ENCODE measurements at places on chromosomes 3 and 15.

- no peak for DNase-seq
Measured at GRCh38 chr3:17143893-17144664, 259.3 kb downstream of the PLCL2 start.

DNA sequence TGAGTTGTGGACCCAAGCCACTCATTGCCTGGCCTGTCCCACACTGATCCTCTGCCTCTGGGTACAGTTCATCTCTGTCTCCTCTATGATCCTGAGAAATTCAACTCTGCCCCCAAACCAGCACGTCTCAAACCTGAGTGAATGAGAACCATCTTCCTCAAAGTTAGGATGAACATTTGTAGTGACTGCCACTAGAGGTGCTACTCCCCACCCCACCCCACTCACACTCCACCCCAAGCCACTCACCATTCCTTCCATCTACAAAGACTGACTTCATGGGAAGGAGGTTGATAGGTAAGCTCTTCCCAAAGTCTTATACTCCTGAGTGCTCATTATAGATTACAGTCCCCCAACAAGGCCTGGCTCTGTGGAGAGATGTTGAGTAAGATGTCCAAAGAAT is 43.8 kb downstream of the NEK10 start:
- no peak for DNase-seq

DNA sequence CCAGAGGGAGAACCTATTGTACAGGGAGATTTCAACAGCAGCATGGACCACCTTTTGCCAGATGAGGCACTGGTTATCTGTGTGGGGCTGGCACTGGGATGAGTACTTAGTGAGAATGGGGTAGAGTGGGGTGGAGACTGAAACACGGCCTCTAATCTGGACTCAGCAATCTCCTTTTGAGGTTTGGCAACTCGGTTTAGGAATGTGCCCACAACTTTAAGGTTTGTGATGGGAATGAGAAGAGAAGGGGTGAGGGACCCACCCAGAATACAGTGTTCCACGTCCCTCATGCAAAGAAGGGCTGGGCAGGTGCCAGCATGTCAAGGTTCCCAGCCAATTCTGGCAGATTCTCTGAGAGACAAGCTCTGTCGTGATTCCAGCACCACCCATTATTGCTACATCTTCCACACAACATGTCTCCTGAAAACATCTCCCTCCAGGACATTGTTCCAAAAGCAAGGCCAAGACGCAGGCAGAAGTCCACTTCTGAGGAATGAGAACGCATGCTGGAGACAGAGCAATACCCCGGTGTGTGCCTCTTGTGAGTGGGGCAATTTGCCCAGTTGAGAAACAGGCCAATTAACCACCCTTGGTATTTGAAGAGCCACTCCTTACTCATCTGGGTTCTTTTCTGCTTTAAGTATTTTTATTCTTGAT is 37.5 kb upstream of the CCR4 start:
- no peak for DNase-seq

GRCh38 chr3:40043444-40043755 is 234.0 kb downstream of the MYRIP start:
- DNase-seq = no peak

GRCh38 chr3:141940194-141940776 is 63.8 kb downstream of the ATP1B3 start:
- peak; percentile 53 for DNase-seq

DNA sequence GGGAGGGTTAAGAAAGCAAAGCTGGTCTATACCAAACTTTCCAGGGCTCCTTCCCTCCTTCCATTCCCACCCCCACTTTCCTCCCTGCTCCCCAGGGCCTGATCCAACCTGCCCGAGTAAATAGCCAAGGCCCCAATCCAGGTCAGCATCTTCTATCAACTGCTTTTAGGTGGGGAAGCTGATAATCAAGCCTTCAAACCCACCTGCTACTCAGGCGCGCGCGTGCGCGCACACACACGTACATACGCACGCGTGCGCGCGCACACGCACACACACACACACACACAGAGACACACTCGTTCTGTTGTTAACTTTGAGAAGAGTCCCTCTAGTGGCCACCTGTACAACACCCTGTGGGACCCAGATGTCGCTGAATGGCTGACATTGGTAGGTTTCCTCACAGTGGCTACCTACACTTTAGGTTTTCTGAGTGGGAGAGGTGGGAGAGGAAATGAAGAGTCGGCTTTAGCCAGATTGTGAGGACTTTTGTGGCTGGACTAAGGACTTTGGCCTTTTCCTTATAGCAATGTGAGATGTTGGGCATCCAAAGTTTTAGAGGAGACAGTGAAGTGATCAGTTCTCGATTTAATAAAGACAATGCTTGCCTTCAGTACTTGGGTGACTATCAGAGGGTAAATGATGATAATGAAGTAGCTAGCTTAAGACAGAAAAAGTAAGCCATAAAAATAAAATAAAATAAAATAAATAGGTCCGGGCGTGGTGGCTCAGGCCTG is 179.9 kb upstream of the C2CD4B start:
- DNase-seq = peak; percentile 8

GRCh38 chr3:159881208-159881607 is 107.4 kb upstream of the IL12A start:
- no peak for DNase-seq

DNA sequence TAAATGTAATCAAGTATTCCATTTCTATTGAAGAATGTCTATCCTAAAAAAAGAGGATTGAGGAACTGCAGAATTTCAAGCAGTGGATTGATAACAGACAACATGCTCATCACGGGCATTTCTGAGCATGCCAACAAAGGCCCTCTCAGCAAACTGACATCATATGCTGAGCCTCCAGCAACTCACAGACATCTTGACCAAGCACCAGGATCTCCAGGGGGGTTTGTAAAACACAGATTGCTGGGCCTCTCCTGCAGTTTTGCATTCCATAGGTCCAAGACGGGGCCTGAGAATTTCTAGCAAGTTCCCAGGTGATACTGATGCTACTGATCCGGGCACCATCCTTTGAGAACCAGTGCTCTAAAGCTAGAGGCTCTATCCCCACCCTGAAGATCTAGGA is 85.0 kb downstream of the FOXP1 start:
- no peak for DNase-seq

DNA sequence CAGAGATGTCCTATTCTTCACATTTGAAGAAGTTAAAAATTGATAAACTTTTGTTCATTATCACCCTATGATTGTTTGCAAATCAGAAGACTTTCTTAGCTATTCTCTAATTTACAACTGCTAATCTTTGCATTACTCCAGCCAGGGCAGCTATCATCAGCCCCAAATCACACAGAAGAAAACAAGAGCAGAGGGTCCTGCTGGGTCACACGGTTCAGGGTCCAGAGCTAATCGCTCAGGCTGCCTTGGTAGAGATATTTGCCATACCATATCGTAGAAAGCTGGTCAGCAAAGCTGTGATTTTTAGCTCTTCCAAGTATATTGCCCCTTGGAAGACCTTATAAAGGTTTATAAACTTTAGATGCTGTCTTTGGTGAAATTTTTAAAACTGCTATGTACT is 181.4 kb downstream of the MAGI1 start:
- DNase-seq = no peak

DNA sequence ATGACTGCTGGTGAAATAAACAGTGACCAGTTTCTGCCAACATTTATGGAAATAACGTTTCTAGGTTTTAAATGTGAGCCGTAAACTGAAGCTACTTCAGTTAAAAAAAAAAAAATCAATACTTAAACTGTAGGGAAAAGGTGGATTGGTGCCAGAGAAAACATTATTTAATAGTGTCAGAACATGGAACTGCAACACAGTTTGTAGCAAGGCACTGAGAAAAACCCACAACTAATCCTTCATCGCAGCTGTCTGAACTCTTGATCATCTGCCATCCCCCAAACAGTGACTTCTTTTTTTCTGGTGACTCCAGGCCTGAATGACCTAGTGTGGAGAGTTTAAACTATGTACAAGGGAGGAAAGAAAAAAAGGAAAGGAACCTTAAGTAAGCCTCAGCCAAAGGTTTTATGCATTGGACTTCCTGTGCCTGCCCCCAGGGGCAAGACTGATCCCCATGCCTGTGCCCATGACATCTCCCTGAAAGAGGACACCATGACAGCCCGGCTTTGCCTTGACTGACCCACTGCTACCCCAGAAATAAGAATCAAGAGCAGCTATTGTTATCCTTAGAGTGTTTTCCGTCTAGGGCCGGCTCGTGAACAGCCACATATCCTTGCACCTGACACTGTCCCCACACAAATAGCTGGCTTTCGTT is 33.1 kb downstream of the CRTAP start:
- no peak for DNase-seq

GRCh38 chr15:75921732-75922703 is 18.3 kb downstream of the FBXO22 start:
- DNase-seq = no peak

DNA sequence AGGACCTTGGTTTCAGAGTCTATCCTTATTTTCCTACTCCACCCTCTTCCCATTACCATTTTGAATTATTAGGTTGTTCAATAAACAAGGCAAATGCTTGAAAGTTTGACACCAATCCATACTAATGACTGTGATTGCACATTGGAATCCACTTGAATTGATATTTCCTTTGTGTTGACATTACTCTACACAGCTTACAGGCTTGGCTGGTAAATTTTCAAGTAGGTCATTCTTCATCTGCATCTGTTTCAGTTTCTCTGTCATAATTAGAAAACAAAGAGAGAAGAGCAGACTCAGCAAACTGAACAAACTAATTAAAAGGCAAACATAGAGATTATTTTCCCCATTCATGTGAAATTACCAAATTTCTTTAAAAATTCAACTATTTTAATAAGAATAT is 732.9 kb upstream of the BCHE start:
- DNase-seq = no peak

DNA sequence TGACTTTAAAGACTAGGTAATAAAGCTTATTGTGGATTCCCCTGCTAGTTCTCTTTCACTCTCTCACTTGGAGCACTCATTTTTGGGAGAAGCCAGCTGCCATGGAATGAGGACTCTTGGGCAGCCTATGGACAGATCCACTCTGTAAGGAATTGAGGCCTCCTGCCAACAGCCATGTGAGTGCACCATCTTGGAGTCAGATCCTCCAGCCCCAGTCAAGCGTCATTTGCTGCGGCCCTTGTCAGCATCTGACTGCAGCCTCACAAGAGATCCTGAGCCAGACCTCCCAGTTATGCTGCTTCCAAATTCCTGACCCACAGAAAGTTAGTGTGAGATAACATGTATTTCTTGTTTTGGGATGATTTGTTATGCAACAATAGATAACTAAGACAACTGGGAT is 101.9 kb downstream of the SEMA6D start:
- DNase-seq = no peak

GRCh38 chr15:93459396-93459795 is 370.4 kb upstream of the RGMA start:
- DNase-seq = no peak

GRCh38 chr15:63085289-63085688 is 36.4 kb upstream of the LACTB start:
- DNase-seq = no peak

DNA sequence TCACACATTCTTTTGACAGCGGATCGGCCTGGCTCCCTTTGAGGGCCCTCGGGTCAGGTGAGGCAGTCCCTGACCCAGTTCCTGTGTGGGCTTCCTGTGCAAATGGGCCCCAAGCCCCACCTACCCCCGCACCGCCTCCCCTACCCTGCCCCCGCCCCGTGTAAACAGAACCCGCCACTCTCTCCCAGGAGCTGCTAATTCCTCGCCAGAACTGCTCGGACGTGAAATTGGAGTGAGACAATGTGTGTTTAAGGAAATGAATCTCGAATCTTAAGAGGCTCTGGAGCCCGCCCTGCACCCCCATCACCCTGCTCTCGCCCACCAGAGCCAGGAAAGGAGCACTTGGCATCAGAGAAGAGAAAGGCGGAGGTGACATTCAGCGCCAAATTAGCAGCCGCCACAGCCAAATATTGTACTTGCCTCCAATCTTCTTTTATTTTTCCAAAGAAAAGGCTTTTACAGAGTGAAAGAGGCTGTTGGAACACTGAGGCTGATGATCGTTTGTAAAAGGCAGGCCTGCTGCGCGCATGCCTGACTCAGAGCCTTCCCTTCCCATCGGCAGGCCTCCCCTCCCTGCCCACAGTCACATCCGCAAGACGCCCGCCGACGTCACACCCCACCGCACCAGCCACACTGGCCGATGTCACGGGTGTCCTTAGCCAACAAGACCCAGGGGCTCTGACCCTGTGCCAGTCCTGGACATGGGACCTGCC is 53.1 kb downstream of the CACNA2D2 start:
- DNase-seq = peak; percentile 14

GRCh38 chr3:124277144-124277890 is 285.4 kb upstream of the ROPN1 start:
- no peak for DNase-seq

DNA sequence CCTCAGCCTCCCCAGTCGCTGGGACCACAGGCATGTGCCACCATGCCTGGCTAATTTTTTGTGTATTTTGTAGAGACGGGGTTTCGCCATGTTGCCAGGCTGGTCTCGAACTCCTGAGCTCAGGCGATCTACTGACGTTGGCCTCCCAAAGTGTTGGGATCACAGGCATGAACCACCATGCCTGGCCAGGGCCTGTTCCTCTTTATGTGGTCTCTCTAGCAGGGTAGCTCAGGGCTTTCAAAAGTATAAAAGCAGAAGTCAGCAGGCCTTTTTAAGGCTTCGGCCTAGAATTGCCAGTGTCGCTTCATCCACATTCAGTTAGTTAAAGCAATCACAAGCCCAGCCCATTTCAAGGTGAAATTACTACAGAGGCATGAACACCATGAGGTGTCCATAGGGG is 7.6 kb downstream of the VHL start:
- DNase-seq = no peak

DNA sequence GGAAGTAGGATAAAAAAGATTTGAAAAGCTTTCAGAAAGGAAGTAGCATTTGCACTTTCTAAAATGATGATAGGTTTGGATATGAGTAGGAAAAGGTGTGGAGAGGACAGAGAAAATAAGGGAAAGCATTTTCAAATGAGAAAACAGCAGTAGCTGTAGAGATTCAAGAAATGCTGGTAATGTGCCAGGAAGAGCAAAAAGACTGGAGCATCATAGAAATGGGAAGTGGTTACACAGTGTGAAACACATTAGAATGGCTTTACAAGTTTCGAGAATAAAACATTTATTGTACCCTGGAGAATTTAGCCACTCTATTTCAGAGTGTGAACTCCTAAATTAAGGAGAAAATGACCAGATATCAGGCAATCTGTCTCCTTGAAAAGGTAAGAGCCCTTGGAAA is 108.3 kb upstream of the CHL1 start:
- no peak for DNase-seq

- no peak for DNase-seq
Measured at GRCh38 chr3:187880441-187880840, 135.2 kb upstream of the BCL6 start.

DNA sequence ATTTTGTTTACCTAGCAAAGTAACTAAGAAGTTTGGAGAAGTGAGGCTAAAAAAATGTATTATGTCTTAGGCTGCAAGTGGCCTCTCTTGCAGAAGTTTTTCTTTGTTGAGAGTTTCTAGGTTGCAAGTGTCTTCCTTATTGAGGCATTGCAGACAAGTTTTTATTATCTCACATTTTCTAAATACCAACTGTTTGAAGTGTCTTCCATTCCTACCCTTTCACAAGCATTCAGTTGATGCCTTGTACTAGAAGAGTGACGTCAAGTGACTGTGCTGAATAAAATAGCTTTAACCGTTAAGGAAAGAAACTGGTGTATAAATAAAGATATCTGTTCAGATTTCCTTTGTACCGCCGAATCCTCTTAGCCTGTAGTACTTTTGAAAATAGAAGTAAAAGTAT is 123.3 kb downstream of the ALCAM start:
- DNase-seq = no peak

All from stimulated activated CD4-positive, alpha-beta T cell treated with anti-CD3 and anti-CD28 coated beads, Interleukin-12 subunit alpha, Interleukin-12 subunit beta, amount 100 ng/mL, for 24 hours (primary cell).